ENCODE measurements at places on chromosomes 6 and 20. TPM values are rescaled to one million over a fixed set of nuclear protein-coding genes. Genes with fewer than 3 reads are reported as not detected.
A peak's percentile ranks its signal among the peaks of the same experiment; 100 is the strongest.

- H3K27me3 ChIP-seq = no peaks in the 10 kb centered on the region
- no peaks in the 10 kb centered on the region for H3K36me3 ChIP-seq
- no peak overlapping the region for H3K27ac ChIP-seq
- H3K4me1 ChIP-seq = no peaks in the 10 kb centered on the region
- H3K4me3 ChIP-seq = no peak overlapping the region
- DNase-seq = no peak
Observed at GRCh38 chr6:7624796-7625710, 35.1 kb downstream of the SNRNP48 start.

DNA sequence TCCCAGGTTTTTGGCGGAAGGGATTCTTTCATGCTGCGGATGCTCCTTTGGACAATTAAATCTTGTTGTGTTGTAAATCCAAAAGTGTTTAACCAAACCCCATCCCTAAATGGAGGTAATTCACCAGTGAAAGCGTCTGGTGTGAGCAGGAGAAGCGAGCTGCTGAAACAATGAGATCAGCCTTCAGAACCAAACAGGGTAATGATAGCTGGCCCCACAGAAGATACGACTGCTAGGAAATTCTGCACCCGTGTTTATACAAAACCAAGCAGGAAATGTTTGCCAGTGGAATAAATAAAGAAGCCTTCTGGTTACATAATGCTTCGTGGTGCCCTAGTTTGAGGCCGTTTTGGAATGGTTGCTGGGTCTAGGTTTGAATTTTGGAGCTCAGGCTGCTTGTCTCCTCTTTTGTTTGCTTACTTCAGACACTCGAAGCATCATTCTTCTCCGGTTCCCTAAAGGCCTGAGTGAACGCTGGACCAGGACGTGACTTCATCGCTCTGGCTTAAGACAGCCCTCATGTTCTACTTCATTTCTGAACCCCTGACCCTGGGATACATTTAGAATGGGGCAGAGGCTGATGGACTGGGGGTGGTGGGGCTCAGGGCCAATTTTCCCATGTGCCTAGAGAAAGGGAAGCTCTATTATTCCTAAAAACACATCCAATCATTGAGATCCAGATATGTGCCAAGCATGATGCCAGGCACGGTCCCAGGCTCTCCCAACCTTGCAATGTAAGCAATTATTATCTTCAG lies 61.6 kb upstream of the JAG1 start:
- H3K27ac ChIP-seq = no peak overlapping the region
- no peaks in the 10 kb centered on the region for H3K36me3 ChIP-seq
- H3K27me3 ChIP-seq = no peaks in the 10 kb centered on the region
- no peak overlapping the region for H3K4me3 ChIP-seq
- DNase-seq = no peak

DNA sequence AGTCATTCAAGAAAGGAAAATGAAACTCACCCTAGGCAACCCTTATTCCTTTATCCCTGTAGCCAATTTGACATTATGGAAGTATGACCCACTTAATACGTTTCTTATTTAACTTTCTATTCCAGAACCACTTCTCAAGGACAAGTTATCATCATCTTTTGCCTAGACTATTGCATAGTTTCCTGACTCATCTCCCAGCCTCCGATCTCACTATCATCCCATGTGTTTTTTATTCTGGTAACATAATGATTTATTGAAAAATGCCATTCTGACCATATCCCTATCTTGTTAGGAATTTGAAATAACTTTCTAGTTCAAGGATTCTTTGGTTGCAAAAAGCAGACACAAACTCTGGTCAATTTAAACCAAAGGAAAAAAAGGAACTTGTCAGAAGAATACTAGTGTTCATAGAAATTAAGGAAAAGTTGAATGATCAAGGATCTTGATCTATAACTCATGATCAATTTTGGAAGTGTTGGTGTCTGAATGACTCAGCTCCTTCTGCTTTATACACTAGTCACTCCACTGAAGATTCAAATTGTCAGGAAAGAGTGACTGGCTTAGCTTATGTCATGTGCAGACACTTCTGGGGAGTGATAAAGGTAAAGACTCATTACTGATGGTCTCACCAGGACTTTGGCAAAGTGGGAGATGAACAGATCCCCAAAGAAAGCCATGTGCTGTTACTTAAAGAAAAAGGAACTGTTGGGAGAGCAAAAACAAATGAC lies 8.5 kb upstream of the TINAG start:
- H3K4me3 ChIP-seq = no peak overlapping the region
- H3K27me3 ChIP-seq = no peaks in the 10 kb centered on the region
- DNase-seq = no peak
- H3K36me3 ChIP-seq = no peaks in the 10 kb centered on the region

DNA sequence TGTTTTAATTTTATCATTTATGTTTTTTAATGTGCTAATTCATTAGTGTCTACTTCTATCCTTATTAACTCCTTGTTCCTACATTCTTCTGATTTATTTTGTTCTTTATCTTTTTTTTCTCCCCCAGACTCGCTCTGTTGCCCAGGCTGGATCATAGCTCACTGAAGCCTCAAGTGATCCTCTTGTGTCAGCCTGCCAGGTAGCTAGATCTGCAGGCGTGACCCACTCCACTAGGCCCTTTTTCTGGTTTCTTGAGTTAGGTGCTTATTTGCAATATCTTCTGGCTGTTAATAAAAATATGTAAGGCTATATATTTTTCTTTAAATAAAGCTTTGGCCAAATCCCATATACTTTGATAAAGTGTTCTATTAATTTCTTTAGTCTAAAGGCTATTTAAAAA lies 2.8 kb downstream of the TAF11 start:
- no peaks in the 10 kb centered on the region for H3K36me3 ChIP-seq
- H3K4me1 ChIP-seq = peaks cover 21% of the 10 kb centered on the region
- DNase-seq = no peak
- H3K27ac ChIP-seq = no peak overlapping the region
- H3K27me3 ChIP-seq = no peaks in the 10 kb centered on the region

- H3K27ac ChIP-seq = no peak overlapping the region
- peaks cover 6% of the 10 kb centered on the region for H3K4me1 ChIP-seq
- no peaks in the 10 kb centered on the region for H3K27me3 ChIP-seq
- H3K36me3 ChIP-seq = peaks cover 6% of the 10 kb centered on the region
Observed at GRCh38 chr6:135006386-135006914, 48.2 kb downstream of the HBS1L start.

DNA sequence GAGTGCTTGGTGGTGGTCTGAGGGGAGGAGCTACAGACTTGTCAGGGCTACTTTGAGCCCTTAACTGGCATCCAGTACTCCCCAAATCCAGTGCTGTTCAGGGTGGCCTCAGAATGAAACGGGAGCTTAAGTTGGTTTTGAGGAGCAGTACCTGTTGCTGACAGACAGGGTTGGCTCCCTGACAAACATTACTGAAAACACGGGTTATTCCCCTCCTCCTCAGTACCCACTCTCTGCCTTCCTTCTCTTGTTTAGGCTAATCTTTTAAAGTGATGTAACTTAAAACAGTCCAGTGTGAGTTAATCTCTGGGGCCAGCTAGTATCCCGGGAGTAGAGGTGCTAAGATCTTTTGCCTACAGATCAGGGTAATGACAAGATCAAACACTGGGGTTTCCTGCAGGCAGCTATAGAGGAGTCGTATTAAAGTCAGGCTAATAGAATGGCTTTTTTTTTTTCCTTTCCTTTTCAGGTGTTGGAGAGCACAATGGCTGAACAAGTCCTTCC lies 3.7 kb downstream of the TNFAIP3 start:
- peak overlapping the region; percentile 96 for H3K27ac ChIP-seq
- H3K27me3 ChIP-seq = no peaks in the 10 kb centered on the region
- DNase-seq = peak; percentile 60
- H3K36me3 ChIP-seq = no peaks in the 10 kb centered on the region

DNA sequence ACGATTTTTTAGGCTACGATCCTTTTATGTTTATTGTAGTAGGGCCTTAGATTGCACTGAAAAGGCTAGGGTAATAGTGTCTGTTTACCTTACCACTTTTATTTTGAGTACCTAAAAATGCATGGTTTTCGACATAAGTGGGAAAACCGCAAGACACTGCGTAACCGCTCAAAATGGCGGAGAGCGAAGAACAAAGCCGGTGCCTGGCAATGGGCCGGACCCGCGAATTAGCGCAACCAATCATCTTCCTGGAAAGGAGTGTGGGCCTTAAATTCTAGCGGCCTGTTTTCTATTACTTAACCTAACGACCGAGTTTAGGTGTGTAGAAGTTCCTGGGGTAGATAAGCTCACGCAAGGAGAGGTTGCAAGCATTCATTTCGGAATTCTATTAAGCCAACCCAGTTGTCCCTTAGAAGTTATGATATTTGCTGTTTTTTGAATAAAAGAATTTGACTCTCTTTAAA lies 118.0 kb downstream of the HFE start:
- H3K27ac ChIP-seq = peak overlapping the region; percentile 96
- DNase-seq = peak; percentile 91
- peaks cover 32% of the 10 kb centered on the region for H3K4me1 ChIP-seq
- H3K36me3 ChIP-seq = no peaks in the 10 kb centered on the region

DNA sequence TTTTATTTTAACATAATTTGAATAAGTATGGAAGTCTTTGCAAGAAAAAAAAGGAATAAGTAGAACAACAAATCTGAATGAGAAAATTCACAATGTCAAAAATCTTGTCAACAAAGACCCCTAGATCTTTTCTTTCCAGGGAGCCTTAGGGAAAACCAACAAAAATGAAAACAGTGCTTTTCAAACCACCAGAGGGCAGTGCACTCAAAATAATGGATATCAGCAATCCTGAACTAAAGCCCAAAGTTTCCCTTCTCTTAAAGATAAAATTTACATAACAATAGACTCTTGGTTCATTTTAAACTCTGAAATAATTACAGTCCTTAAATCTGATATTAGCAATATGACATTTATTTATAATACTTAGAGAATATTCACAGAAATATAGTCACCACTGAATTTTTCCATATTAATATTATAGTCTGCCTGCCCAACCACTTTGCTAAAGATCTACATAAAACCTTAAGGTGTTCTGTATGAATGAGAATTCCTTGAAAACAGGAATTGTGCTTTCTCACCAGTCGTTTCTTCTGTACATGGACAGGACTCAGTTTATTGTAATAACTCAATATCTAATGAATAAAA lies 105.3 kb upstream of the BMP5 start:
- no peaks in the 10 kb centered on the region for H3K27me3 ChIP-seq
- no peak overlapping the region for H3K4me3 ChIP-seq
- no peak for DNase-seq
- H3K27ac ChIP-seq = no peak overlapping the region

DNA sequence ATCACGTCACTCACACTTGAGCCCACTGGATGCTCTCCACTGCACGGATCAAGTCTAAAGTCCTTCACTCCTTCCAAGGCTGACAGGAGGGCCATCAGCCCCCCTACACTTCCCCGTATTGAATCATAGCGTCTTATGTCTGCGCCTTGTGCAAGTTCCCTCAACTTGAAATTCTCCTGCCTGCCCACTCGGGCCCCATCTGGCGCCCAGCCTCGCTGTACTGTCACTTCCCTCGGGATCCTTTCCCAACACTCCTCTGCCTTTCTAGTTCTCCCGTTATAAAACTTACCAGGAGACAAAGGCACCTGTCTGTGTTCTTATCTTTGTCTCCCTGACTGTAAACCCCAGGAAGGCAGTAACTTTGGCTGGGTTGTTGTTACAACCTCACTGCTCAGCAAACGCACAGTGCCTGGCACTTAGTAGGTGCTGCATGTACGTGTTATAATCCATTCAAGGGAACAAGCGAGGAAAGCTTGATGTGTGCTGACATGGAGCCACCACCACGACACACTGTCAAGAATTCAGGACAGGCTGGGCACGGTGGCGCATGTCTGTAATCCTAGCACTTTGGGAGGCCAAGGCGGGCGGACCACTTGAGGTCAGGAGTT lies 33.8 kb upstream of the ZFAND3 start:
- no peak overlapping the region for H3K4me3 ChIP-seq
- no peaks in the 10 kb centered on the region for H3K36me3 ChIP-seq

MRAP2 gene
- not detected for total RNA-seq

CLPSL1 gene
- total RNA-seq = not detected

DEF6 gene
- total RNA-seq = 116 TPM
